ENCODE measurements at places on chromosomes 2 and 18.

GRCh38 chr2:181586569-181587081 lies 70.3 kb downstream of the CERKL start:
- DNase-seq: no peak

GRCh38 chr2:168165397-168165796 lies 82.0 kb downstream of the STK39 start:
- no peak for DNase-seq

GRCh38 chr2:127589358-127589757 lies 53.9 kb downstream of the MYO7B start:
- no peak for DNase-seq

DNA sequence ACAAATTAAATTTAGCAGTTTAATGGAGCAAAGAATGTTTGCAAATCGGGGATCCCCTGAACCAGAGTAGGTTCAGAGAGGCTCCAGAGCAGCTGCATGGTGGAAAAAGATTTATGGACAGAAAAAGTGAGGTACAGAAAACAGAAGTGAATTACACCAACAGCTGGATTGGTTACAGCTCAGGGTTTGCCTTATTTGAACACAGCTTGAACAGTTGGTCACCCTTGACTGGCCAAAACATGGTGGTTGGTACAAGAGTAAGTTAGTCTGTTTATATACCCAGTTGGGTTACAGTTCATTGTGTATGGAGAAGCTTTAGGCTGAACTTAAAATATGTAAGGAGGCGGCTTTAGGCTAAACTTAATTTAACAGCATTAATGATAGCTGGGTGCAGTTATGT lies 5.4 kb upstream of the CDCA7 start:
- DNase-seq: no peak

DNA sequence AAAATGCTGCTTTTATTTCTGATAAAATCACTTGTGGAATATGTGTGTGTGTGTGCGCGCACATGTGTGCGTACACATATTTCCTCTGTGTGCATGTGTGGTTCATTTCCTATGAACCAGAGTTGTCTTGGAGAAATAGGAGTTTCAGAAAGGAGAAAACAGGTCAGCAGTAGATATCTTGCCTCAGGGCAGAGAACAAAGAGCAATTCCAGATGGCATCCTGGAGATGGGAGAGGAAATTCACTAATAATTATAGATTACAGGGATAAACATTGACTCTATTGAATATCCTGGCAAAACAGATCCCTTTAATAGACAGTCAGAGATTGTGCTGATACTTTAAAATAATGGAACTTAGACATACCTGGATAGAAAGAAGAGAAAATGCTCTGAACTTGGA lies 298.0 kb downstream of the TRIB2 start:
- no peak for DNase-seq

GRCh38 chr2:58710795-58711279 lies 469.7 kb upstream of the FANCL start:
- no peak for DNase-seq
